ENCODE measurements at places on chromosomes 4 and X. TPM values are rescaled to one million over a fixed set of nuclear protein-coding genes. Genes with fewer than 3 reads are reported as not detected.

MTNR1A gene
- under 0.01 TPM for total RNA-seq

HSFX1 gene
- 0.16 TPM for total RNA-seq

CXCL3 gene
- 1.1 TPM for total RNA-seq

ARHGAP36 gene
- not detected for total RNA-seq

SSX4B gene
- total RNA-seq: not detected

PLCXD1 gene
- total RNA-seq: 5.4 TPM

UFSP2 gene
- 33.7 TPM for total RNA-seq

FAM47A gene
- total RNA-seq: not detected

ANXA3 gene
- total RNA-seq: 168 TPM

GAGE12H gene
- total RNA-seq: not detected

NWD2 gene
- total RNA-seq: not detected

SCML1 gene
- 5.7 TPM for total RNA-seq

ODAPH gene
- total RNA-seq: not detected

DMD gene
- total RNA-seq: 0.32 TPM

MTMR8 gene
- 0.49 TPM for total RNA-seq

SPANXB1 gene
- not detected for total RNA-seq

LINC00632 gene
- 0.49 TPM for total RNA-seq

TGIF2LX gene
- total RNA-seq: not detected

AFF2 gene
- under 0.01 TPM for total RNA-seq

XAGE2 gene
- total RNA-seq: not detected

IL2 gene
- total RNA-seq: not detected

IQCM gene
- not detected for total RNA-seq

STBD1 gene
- total RNA-seq: 0.82 TPM

CENPVL1 gene
- total RNA-seq: not detected

KLHL2 gene
- 34.7 TPM for total RNA-seq

CYSLTR1 gene
- 0.81 TPM for total RNA-seq

IL21 gene
- not detected for total RNA-seq

FGF13 gene
- 10.5 TPM for total RNA-seq

TEX13C gene
- not detected for total RNA-seq

SPATA4 gene
- total RNA-seq: not detected

TMEM47 gene
- total RNA-seq: 14.2 TPM

PAGE1 gene
- not detected for total RNA-seq

AFP gene
- total RNA-seq: not detected

YTHDC1 gene
- total RNA-seq: 60.9 TPM

TBC1D9 gene
- 38.0 TPM for total RNA-seq

SPANXN3 gene
- not detected for total RNA-seq

CENPVL2 gene
- not detected for total RNA-seq

PPP2R2C gene
- total RNA-seq: 0.16 TPM

PF4V1 gene
- 0.25 TPM for total RNA-seq

ANKRD17 gene
- total RNA-seq: 30.1 TPM

GYPE gene
- total RNA-seq: 0.44 TPM

PNCK gene
- total RNA-seq: not detected

HTRA3 gene
- total RNA-seq: 8.5 TPM

PGAM4 gene
- not detected for total RNA-seq

HHIP gene
- total RNA-seq: 29.3 TPM

SSX2B gene
- not detected for total RNA-seq
